ENCODE measurements at places on chromosomes 2 and 18. TPM values are rescaled to one million over a fixed set of nuclear protein-coding genes. Genes with fewer than 3 reads are reported as not detected.

Gene AMER3
- not detected for total RNA-seq

Gene VWA3B
- total RNA-seq, result 0.33 TPM

Gene PXDN
- total RNA-seq, result 11.0 TPM

Gene GATA6
- total RNA-seq, result 1.8 TPM

Gene NBAS
- total RNA-seq, result 14.9 TPM

Gene C2orf78
- total RNA-seq, result not detected

Gene PRKRA
- total RNA-seq, result 28.3 TPM

Gene L3MBTL4
- total RNA-seq, result not detected

Gene RGPD4
- not detected for total RNA-seq

Gene PLCL1
- total RNA-seq, result not detected

Gene SMPD4
- total RNA-seq, result 79.4 TPM

Gene DRC1
- 0.31 TPM for total RNA-seq

Gene LRRTM1
- total RNA-seq, result not detected

Gene LIMS4
- 0.57 TPM for total RNA-seq

Gene GAREM2
- total RNA-seq, result 5.6 TPM

Gene PDIA6
- 358 TPM for total RNA-seq

Gene XDH
- 1.1 TPM for total RNA-seq

Gene TTN
- under 0.01 TPM for total RNA-seq

Gene DPYSL5
- 3.6 TPM for total RNA-seq

Gene ALPP
- 5.2 TPM for total RNA-seq

Gene SLC9A4
- total RNA-seq, result not detected

Gene ACKR3
- total RNA-seq, result 15.4 TPM

Gene LOXHD1
- not detected for total RNA-seq
